ENCODE measurements at places on chromosomes 7 and 10.
A peak's percentile ranks its signal among the peaks of the same experiment; 100 is the strongest.

DNA sequence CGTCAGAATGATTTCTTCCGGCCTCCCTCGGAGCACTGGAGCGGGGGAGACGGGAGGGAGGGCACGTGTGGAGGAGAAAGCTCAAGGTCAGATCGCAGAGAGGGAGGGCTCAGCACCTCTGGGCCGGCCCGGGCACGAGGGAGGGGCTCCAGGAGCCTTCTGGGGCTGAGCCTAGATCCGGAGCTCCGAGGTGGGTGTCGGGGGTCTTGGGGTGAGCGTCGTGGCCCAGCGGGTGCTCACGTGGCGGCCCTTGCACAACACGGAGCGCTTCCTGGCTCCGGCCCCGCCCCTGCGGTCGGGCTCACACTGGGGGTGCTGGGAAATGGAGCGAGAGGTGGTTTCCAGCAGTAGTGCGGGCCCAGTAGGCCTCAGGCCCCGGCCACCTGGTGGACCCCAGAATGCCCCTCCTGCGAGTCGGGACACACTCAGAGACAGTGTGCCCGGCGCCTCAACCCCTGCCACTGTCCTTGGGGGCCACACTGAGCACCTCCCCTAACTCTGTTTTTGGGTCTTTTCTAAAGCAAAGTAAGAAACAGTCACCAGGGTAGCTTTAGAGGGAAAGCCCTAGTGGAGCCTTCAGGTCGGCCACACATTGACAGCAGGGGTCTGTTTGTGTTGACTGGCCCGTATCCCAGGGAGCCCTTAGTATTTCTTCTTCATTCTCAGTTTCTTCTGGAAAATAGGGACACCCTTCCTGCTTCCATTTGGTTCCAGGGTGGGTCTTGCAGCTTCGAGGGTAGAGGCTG, 798 bp downstream of the PPIF start:
- DNase-seq = peak; percentile 36

- DNase-seq = no peak
Measured at GRCh38 chr7:25077096-25077495, 48.0 kb downstream of the CYCS start.

DNA sequence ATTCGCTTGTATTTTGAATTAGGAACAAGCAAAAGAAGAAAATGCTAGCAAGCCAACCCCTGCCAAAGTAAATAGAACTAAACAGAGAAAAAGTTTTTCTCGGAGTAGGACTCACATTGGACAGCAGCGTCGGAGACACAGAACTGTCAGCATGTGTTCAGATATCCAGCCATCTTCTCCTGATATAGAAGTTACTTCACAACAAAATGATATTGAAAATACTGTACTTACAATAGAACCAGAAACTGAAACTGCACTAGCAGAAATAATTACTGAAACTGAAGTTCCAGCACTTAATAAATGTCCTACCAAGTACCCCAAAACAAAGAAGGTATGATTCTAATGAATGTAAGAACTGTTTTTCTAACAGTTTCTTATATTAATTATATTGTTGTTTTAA, 87.9 kb downstream of the KMT2E start:
- no peak for DNase-seq

GRCh38 chr7:18663321-18663720, 167.8 kb downstream of the HDAC9 start:
- no peak for DNase-seq

DNA sequence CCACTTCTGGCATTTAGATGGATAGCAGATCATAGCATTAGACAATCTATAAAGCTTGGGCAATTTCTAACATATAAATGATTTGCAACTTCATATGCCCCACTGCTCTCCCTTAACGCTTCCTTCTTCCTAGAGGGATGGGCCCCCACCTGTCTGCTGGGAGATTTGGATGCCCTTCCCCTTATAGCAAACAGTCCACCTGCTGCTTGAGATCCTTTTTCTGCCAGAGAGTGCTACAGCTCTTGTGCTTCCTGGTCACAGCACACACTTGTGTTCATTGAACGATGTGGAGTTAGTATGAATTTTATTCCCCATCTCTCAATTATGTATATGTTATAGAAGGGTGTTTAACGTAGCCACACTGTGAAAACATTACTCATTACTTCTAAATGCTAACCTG, 10.4 kb upstream of the PCGF5 start:
- DNase-seq = no peak

- DNase-seq = no peak
Measured at GRCh38 chr7:18760631-18761445, 265.3 kb downstream of the HDAC9 start.

DNA sequence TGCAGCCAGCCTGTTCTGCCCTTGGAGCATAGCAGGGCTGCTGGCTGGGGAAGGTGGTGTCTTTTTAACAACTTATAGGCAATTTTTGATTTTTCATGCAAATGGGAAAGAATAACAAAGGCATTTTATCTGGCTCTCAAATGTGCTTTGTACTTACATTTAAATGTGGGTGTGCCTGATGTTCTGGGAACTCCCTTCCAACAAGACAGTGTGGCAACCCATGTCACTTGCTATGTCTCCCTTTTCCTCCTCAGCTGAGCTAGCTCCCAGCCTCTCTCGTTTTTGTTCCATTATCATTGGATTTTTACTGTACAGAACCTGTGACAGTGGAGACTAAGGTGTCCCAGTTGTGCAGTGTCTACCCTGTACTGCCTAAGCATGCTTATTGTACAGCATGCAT, 93.5 kb upstream of the PDCD4 start:
- no peak for DNase-seq

DNA sequence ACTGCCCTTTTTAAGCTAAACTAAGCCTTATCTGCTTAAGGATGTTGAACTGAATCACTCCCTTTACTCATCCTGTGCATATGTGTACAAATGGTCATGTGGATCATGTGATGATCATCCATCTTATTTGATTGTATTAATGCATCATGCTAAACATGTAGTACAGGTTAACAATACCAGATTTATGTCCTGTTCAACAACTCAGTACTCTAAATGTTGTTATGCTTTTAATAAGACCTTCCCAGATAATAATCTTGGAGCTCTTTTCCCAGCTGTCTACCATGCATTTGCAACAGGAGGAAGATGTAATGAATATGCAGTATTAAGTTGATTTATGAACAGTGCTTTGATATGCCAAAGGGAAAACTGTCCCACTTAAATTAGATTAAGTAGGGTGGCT, 318.0 kb downstream of the BICC1 start:
- DNase-seq = no peak

DNA sequence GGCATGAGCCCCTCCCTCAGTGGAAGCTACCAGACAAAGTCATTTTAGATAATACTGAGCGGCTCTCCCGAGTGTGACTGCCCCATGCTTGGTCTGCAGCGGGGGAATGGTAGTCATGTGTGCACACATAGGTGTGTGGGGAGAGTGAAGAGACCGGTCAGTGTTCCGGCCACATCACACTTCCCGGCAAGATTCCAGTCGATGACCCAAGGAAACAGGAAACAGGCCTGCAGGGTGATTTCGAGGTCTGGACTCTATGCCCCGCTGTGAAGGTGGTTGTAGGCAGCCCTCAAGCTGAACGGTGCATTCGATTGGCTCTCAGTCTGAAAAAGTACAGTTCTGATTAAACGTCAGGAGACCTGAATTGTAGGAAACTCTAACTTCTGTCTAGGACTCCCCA, 73.2 kb downstream of the SYPL1 start:
- DNase-seq = no peak

- DNase-seq = no peak
Measured at GRCh38 chr10:124650820-124651401, 93.3 kb downstream of the FAM53B start.

- peak; percentile 27 for DNase-seq
Measured at GRCh38 chr10:92291921-92292845, 1.2 kb downstream of the MARCHF5 start.

GRCh38 chr7:70334871-70335270, 736.6 kb downstream of the AUTS2 start:
- peak; percentile 17 for DNase-seq

DNA sequence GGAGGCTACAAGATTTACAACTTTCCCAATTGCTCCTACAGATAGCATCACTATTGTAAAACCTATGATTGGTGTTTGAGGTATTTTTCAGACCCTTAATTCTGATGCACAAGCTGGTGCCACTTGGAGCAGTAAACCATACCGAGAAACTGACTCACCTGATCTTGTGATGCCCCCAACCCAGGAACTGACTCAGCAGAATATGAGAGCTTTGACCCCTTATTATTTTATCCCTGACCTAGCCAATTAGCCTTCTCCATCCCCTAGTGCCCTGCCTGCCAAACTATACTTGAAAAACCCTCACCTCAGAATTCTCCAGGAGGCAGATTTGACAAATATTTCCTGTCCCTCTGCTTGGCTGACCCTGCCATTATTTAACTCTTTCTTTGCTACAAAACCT, 585.9 kb upstream of the GHITM start:
- no peak for DNase-seq

GRCh38 chr7:19097165-19098055, 20.0 kb downstream of the TWIST1 start:
- DNase-seq = no peak

GRCh38 chr7:79786187-79786586, 332.7 kb upstream of the MAGI2 start:
- DNase-seq = no peak

GRCh38 chr10:132375795-132376297, 21.2 kb upstream of the PWWP2B start:
- no peak for DNase-seq

DNA sequence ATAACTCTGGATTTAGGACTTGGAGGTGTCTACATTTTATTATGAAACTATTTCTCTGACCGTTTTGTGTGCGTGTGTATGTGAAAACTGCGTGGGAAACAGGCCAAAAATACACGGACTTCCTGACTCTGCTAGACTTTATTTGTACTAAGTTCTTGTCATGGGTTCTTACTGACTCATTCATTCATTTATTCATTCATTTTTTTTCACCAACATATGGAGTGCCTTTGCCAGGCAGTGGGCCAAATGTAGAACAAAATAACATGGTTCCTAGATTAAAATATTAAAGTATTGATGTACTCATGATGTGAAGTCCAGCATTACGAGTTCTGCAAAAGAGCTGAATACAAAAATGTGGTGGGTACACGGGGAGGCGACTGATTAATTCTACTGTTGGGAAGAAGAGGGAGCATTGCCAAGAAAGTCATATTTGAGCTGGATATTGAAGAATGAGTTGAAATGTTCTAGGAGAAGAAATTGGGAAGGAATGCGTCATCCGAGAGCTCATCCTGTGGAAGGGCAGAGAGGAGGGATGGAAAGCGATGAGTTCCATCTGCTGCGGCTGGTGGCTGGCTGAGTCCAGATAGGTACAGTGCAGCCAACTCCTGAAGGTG, 24.6 kb downstream of the CACNB2 start:
- DNase-seq = peak; percentile 16

GRCh38 chr7:55132890-55133551, 114.2 kb downstream of the EGFR start:
- no peak for DNase-seq

- DNase-seq = no peak
Measured at GRCh38 chr7:104861729-104862390, 152.1 kb upstream of the KMT2E start.

GRCh38 chr10:79243181-79244067, 103.8 kb upstream of the PPIF start:
- DNase-seq = no peak

DNA sequence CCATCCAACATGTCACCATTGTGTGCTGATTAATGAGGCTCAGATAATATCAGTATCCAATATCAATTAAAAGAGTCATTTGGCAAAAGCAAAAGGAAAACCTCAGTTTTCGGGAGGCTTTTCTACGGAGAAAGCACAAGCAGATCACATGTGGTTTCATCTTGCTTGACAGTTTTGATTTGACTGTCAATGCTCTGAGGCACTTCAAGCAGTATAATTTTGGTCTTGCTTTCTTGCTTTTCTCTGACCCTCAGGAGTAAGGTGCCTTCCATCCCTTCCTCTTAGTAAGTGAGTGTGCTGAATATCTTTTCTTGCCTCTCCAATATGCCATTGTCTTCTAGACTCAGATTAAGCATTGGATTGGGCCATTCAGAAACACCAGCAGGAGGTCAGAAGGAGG, 115.5 kb upstream of the CALCR start:
- no peak for DNase-seq

GRCh38 chr10:21100871-21101514, 203.9 kb upstream of the NEBL start:
- DNase-seq = no peak

DNA sequence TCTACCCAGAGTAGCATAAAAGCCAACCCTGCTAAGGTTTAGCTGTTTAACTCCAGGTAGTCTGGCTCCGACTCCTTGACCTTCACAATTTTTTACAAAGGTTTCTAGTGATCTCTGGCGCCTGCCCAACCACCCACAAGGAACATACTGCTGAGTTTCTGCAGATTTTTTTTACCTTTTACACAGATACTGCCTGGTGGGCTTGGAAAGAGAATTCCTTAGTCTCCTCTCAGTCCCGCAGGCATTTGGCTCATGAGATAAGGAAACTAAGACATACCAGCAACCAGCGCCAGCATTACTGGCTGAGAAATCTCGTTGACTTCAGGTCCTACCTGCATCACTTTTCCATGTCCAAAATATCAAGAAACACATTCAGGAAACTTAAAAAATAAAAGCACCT, 51.1 kb upstream of the LYZL1 start:
- DNase-seq = no peak

DNA sequence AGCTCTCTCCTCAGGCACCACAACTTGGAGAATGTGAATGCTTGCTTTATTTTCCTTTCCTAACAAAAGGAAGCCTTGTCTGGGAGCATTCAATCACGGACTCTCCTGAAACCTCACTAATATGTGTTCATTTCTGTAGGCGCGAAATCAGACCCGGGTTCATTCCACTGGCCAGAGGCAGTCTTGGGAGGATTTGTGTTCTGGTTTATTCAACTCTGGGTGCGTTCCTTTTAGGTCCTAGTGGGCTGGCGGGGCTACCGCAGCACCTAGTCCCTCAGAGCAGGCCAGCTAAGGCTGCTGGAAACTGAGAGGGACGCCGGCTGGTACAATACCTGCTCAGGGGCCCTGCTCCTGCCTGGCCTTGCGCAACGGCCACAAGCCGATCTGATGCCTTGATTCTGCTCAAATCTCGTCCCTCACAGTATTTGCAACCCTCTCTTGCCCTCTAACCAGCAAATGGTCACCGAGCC, 7.5 kb downstream of the HOXA4 start:
- DNase-seq = no peak

DNA sequence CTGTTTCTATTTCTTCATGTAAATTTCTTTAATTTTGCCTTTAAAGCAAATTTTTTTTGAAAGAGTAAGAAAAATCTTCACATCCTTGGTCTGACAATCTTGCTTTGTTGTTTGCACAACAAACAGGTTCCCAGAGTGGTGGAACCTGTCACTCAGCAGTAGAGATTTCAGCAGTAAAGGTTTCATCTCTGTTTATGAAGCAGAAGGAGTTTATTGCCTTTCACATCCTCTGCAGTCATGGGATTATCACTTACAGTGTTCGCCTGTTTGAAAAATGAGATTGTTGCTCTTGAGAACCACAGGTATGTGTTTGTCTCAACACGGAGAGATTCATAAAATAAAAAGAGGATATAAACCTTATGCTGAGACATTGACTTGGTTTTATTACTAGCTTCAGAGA, 342.6 kb downstream of the IPMK start:
- no peak for DNase-seq

GRCh38 chr7:146115851-146116520, 615 bp upstream of the CNTNAP2 start:
- DNase-seq = peak; percentile 23

- DNase-seq = no peak
Measured at GRCh38 chr10:15540727-15541126, 169.6 kb upstream of the FAM171A1 start.

- no peak for DNase-seq
Measured at GRCh38 chr10:77041636-77042258, 595.9 kb downstream of the KCNMA1 start.

GRCh38 chr7:110548372-110548771, 542.6 kb upstream of the LRRN3 start:
- no peak for DNase-seq

GRCh38 chr7:149196705-149197171, 1.4 kb downstream of the ZNF282 start:
- DNase-seq = no peak

Data from amygdala (tissue), 56 donors.